ENCODE measurements at places on chromosomes 4 and X.

DNA sequence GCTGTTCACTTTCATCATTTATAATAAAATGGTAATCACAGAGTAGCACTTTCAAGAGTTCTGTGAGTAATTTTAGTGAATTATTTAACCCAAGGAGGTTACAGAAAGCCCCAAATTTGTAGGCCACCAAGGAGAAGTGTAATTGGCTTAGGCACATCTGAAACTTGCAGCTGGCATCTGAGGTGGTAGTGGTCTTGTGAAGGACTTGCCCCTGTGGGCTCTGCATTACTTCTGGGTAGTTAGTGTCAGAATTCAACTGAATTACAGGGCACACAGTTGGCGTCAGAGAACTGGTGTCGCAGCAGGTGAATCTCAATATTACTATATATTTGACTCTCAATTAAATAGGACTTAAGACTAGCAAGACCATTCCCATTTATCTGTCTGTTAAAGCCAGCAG lies 36.9 kb downstream of the GPR174 start:
- no peak for DNase-seq

- DNase-seq, result no peak
These were observed 1.7 kb downstream of the HCFC1 start for GRCh38 chrX:153969904-153970356.

GRCh38 chr4:153348006-153348405 lies 3.5 kb downstream of the MND1 start:
- no peak for DNase-seq

DNA sequence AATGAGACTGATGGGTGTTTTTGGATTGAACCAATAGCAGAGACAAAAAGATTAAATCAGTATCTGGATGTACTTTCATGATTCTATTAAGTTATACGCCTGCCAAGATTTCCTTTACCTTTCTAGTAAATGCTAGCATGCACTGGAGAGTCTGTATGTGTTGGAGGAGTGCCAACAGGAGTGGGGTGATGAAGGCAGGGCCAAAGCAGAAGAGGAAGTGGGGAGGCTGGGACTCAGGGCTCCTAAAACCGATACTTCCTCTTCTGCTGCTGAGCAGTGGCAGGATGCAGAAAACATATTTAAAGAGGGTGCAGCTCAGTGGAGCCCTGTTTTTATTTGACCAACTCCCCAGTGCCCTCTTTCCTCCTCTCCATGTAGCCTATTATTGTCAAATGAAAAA lies 5.6 kb downstream of the CYSLTR1 start:
- no peak for DNase-seq

- DNase-seq, result no peak
These were observed 7.8 kb downstream of the DOCK11 start for GRCh38 chrX:118503260-118504041.

DNA sequence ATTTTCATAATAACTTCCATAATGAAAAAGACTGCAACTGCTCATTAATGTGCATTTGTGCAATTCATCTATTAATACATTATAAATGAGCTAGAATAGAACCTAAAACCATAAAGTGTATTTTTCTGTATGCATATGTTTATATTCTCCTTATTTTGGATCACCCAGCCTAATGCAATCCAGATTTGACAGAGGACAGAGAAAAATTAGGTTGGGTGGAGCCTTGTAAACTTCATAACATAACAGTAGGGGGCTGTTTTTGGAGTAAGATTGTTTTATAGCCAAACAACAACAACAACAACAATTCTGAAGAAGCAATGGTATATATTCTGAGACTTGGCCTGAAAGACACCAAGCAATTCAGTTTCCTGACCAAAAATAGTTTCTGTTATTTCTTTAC lies 615.3 kb upstream of the SLIT2 start:
- DNase-seq, result no peak

DNA sequence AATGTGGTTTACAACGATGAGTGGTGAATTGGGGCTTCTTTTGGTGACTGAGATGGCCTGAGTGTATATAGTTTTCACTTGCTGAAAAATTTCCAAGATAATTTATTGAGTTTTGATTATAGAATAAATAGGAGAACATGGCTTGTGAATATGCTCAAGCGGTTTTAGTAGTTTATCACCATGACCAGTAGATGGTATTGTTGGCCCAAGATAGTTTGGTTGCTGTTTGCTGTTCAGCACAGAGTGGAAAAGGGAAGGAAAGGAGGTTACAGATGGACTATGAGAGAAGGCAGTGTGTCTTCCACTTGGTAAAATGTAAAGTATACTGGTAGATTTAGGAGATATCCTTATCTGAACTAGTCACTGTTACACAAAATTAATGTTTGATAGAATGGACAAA lies 55.8 kb upstream of the POU4F2 start:
- no peak for DNase-seq
